ENCODE measurements at places on chromosomes 1 and 21. TPM values are rescaled to one million over a fixed set of nuclear protein-coding genes. Genes with fewer than 3 reads are reported as not detected.

PGLYRP4 gene
- not detected for total RNA-seq

TTC39A gene
- total RNA-seq, result 10.4 TPM

UBE2U gene
- total RNA-seq, result not detected

C21orf58 gene
- total RNA-seq, result 30.7 TPM

RAB3GAP2 gene
- 51.0 TPM for total RNA-seq

ILDR2 gene
- not detected for total RNA-seq

REN gene
- total RNA-seq, result not detected

ACTL8 gene
- total RNA-seq, result 0.55 TPM

SLAMF6 gene
- total RNA-seq, result not detected

DCLRE1B gene
- 10.1 TPM for total RNA-seq

All from PC-9 (cell line).